HL-60 (cell line): ENCODE measurements at places on chromosomes 1 and 21.
A peak's percentile ranks its signal among the peaks of the same experiment; 100 is the strongest.

DNA sequence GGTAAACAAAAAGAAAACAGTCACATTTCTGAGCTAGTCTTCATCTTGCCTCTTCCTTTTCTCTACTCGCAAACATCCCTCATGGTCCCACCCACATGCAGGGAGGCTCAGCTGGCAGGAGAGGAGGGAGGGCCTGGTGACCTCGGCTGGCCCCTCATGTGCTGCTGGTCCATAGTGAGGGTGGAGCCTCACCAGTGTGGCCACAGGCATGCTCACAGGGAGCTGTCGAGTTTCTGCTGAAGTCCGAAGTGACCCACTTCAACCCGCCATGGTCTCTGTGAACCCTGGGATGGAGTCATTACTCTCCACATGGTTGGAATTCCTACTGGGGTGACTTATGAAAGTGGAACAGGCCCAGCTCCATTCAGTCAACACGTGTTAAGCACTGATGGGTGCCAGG is 253.4 kb downstream of the RHOU start:
- DNase-seq, result no peak

- no peak for DNase-seq
Observed at GRCh38 chr1:236023926-236024565, 40.8 kb downstream of the NID1 start.

DNA sequence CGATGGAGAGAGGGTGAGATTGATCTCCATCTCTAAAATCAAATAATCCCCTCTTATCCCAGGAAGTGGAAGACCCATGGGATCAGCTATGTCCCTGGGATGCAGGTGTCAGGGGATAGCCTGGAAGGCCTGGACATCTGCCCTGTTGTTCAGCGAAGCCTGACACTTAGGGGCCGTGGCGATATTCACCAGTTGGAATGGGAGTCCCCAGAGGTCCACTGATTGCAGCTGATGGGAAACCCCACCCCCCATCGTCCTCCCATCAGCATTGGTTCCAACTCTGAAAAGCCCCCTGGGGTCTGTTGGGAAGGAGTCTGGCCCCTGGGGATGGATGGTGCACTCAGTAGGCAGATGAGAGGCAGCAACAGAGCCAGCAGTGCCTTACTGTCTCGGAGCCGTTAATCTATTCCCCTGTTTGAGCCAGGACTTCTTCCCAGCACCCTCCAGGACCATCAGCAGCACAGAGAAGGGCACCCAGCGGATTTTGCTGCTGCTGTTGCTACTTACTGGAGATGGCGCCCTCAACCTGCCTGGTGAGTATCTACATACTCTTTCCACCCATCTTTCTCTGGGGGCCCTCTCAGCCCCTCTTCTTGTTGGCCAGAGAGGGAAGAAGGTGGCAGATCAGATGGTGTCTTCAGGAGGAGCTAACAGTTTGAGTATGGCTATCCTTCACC is 13.4 kb downstream of the CATSPER4 start:
- DNase-seq, result no peak

DNA sequence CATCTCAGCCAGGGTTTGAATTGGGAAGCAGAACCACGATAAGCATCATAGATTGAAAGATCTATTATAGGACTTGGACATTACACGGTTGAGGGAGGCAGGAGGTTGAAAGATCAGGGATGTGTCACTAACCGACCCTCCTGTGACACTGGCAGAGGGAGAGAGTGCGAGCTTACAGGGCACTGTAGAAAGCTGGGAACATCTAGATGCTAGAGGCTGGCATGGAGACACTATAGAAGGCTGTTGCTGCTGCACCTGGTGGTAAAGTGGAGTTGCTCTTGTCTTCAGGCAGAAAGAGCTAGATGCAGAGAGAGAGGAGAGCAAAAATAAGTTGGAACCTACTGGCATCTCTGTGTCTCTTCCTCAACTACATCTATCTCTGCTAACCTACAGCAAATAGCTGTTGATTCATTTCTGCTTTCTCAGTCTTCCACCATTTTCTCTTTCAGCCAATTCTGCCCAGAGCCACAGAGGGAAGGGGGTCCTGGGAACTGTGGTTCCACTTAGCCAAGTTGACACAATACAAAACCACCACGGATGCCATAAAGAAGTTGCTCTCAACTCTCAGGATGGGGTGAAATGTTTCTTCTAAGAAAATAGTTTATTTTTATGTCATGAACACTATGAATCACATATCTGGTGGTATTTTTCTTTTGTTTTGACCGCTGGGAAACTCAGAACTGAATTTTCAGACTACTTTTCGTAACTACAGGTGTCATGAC is 155.9 kb downstream of the ZNF281 start:
- DNase-seq, result no peak

- DNase-seq, result peak; percentile 82
Observed at GRCh38 chr1:87151500-87152421, 176.9 kb upstream of the LMO4 start.

GRCh38 chr1:210949489-210949888 is 184.5 kb downstream of the KCNH1 start:
- no peak for DNase-seq

GRCh38 chr1:203043830-203044545 is 17.7 kb downstream of the PPFIA4 start:
- no peak for DNase-seq

- DNase-seq, result no peak
Observed at GRCh38 chr1:43996733-43997115, 5.3 kb downstream of the CCDC24 start.

- DNase-seq, result no peak
Observed at GRCh38 chr1:15687446-15687845, 3.3 kb downstream of the PLEKHM2 start.

GRCh38 chr1:246128494-246129069 is 378.5 kb downstream of the SMYD3 start:
- DNase-seq, result no peak

DNA sequence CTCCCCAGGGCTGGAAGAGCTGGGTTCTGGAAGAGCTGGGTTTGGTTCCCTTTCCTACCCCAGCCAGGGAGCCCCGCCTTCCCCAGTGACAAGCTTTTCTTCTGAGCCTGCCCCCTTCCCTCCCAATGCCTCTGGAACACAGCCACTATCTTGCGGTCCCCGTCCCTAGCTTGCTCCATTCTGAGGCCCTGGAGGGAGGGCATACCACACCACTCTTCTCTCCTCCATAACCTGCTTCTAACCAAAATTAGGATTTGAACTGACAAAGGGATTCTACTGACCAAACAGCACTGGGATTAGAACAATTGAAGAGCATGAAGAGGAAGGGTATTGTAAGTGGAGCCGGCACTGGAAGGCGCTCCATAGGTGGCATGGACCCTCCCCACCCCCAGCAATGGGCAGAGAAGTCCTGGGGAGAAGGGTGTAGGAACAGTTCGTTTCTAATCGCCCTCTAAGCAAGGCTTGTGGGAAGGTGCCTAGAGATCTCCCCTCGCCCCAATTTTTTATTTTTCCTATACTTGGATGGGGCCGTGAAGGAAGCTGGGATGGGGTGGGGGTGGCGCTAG is 690 bp downstream of the C1orf216 start:
- peak; percentile 60 for DNase-seq

DNA sequence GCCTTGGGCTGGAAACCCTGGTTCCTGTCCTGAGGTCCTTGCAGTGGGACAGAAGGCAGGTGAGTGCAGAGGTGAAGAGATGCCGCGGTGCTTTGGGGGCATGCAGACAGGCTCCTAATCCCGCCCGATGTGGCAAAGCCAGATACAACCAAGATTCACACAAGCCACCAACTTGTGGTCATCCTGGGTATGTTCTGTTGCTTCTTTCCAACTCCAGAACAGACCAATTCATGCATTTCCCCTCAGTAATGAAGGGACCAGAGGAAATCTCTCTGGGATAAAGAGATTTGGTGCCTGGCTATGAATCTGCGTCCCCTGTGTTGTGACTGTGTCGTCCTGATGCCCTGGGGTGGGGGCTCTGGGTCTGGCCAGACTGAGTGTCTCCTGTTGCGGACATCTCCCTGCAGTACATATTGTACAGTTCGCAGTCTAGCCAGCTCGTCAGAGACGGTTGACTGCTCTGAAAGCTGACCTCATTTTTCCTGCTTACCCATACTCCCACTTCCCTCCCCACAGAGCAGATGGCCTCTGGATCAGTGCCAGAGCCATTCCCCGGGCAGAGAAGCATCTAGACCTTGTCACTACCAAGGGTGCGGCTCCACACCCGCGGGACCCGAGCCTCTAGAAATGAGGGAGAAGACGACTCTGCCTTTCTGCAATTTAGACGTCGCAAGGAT is 216.3 kb downstream of the KIF26B start:
- no peak for DNase-seq

DNA sequence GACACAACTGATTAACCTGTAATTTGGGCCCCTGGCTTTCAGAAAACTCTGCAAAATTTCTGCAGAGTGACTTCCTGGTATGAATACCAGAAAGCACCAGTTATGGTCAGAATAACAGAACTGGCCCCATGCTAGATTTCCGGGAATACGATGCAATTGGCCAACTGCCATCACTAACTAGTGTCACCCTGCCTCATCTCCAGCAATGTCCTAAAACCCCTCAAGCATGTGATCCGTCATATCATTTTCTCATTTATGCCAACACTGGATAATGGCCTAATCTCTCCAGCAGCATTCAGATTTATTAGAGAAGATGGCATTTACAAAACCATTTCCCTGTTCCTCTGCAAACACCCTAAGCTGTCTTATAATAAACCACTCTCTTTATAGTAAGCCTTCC is 15.4 kb downstream of the KAZN start:
- no peak for DNase-seq

- DNase-seq, result no peak
Observed at GRCh38 chr1:85047472-85048295, 616 bp downstream of the MCOLN3 start.

GRCh38 chr21:28867401-28867800 is 125.3 kb downstream of the LTN1 start:
- no peak for DNase-seq

DNA sequence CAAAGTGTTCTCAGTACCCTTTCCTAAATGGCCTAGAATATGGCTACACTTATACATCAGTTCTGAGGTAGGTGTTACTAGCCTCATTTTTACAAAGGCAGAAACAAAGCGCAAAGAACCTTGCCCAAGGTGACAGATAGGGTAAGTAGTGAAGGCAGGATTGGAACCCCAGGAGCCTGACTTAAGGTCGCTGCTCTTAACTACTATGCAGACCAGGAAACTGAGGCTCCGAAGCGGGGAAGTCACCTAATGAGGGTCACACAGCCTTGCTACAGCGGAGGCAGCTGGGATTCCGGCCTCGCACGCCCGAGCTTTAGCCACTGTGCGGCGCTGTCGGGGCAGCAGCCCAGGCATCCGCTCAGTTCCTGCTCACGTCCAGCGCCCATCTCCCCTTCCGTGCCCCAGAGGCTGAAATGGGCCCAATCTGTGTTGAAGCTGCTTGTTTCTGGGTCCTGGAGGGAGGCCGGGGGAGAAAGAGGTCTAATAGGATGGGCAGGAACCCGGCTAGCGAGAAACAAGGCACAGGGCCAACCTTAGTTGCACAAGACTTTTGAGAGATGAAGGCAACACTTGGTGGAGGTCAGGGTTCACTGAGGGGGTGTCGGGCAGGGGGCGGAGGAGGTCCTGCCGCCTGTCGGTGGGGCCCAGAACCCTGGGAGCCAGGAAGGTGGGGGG is 1.4 kb upstream of the FOXD2 start:
- peak; percentile 53 for DNase-seq

- DNase-seq, result no peak
Observed at GRCh38 chr21:34821717-34822116, 152.9 kb downstream of the CLIC6 start.

GRCh38 chr1:191414981-191415640 is 743.2 kb upstream of the RGS18 start:
- no peak for DNase-seq

DNA sequence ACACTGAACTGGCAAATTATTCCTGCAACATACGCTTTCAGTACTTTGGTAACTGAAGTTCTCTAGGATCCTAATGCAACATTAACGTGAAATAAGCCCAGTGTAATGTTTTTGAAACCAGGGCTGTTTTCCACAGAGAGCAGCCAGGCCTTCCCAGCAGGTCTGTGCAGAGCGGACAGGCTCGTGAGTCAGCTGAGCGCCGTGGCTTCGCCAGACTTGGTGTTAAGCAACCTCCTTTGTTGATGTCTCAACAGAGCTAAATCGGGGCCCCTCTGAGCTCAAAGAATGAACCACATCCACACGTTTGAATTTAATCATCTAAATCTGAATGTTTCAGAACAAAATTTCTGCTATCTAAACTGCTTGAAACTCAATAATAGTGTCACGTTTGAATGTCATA is 181.8 kb upstream of the FMN2 start:
- DNase-seq, result peak; percentile 83

GRCh38 chr1:209454340-209454994 is 129.0 kb upstream of the CAMK1G start:
- DNase-seq, result no peak

- no peak for DNase-seq
Observed at GRCh38 chr1:89286549-89287180, 14.0 kb upstream of the GBP5 start.

GRCh38 chr1:85450832-85451231 is 14.1 kb downstream of the DDAH1 start:
- no peak for DNase-seq

DNA sequence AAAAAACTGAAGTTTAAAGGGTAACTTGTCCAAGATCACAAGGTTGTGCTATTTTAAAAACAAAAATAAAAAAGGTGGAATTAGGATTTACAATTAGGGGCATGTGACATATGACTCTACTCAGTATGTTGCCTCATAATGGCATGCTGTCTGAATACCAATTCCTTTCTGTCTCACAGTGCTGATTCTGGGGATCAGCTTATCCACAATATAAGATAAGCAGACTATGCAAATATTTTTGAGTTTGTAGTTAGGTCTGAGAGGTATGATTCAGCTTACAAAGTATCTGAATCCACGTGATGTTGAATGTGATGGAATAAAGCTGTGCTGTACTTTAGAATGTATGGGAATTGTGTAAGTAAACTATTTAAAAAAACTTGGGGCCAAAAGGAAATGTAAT is 216.6 kb downstream of the HHIPL2 start:
- DNase-seq, result no peak
